ENCODE measurements at places on chromosomes 3 and 15. TPM values are rescaled to one million over a fixed set of nuclear protein-coding genes. Genes with fewer than 3 reads are reported as not detected.

DNA sequence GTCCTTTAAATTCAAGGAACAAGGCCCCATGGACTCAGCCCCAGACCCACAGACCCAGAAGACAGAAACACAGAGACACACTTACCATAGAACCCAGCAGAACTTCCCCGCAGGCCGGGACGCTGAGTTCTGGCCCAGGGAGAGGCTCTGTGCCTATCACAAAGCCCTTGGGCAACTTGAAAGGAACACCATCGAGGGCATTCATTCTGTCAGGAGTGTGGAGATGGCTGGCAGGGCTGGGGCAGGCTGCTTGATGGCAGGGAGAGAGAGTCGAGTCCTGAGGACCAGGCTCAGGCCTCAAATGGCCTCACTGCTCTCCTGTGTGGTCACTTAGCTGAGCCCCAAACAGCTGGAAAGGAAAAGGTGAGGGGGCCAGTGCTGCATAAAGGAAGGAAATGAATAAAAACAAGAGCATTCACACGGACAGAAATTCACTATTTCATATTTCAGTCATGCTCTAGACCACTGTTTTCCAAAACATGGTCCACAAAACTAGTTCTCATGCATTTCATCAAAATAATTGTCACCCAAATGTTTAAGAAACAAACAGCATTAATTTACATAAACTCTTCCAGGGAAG lies 8.9 kb downstream of the UBAP1L start:
- DNase-seq = no peak

GRCh38 chr3:171569571-171570132 lies 109.4 kb upstream of the TNIK start:
- no peak for DNase-seq

- no peak for DNase-seq
These were observed 2.6 kb downstream of the BHLHE40 start for GRCh38 chr3:4981665-4982494.

DNA sequence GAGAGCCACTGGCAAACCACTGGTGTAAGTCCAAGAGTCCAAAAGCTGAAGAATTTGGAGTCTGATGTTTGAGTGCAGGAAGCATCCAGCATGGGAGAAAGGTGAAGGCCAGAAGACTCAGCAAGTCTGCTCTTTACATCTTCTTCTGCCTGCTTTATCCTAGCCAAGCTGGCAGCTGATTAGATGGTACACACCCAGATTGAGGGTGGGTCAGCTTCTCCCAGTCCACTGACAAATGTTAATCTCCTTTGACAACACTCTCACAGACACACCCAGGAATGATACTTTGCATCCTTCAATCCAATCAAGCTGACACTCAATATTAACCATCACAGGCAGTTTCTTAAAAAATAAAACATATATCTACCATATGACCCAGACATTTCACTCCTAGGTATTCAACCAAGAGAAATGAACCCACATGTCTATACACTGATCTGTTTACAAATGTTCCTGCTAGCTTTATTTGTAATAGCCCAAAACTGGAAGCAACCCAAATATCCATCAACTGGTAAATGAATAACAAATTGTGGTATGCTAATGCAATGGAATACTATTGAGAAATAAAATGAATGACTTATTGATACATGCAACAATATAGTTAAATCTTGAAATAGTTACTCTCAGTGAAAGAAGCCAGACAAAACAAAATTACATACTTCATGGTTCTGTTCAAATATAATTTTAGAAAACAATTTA lies 373.8 kb downstream of the ZNF385D start:
- DNase-seq = no peak

- no peak for DNase-seq
These were observed 47.2 kb downstream of the RASGRP1 start for GRCh38 chr15:38517312-38517975.

The ALS2CL gene
- polyA plus RNA-seq = 9.0 TPM

The AHSG gene
- polyA plus RNA-seq = not detected

The RABL3 gene
- 16.9 TPM for polyA plus RNA-seq

All from forelimb muscle (tissue), 1 donor.